ENCODE measurements at places on chromosomes 7 and 10.

GRCh38 chr7:63067897-63068585 is 930.6 kb upstream of the ZNF722 start:
- no peak for ATAC-seq

GRCh38 chr7:78967046-78967445 is 486.4 kb downstream of the MAGI2 start:
- no peak for ATAC-seq

DNA sequence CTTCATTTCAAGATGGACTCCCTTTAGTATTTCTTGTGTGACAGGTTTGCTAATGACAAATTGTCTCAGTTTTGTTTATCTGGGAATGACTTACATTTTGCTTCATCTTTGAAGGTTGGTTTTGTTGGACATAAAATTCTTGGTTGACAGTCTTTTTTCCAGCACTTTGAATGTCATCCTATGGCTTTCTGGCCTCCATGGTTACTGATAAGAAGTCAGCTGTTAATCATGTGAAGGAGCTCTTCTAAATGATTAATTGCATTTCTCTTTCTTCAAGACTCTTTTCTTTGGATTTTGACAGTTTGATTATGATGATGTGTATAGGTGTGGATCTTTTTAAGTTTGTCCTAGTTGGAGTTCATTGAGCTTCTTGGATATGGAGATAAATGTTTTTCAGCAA is 26.9 kb upstream of the HHEX start:
- no peak for ATAC-seq

DNA sequence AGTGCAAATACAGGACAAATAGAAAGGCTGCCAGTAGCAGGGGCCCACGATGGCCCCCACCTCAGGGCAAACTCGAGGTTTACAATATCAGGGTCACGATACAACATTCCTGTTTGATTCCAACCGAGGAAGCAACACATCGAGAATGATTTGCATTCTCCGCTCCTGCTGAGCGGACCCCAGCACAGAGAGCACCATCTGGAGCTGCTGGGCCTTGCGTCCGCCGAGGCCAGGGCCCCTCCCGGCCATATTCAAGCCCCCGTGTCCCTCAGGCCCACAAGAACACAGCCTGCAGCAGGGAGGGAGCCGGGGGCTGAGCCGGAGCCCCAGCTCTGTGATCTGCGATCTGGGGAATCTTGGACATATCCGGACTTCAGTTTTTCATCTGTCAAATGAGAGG is 84.3 kb downstream of the PRKAG2 start:
- no peak for ATAC-seq

GRCh38 chr7:116423499-116423898 is 76.0 kb upstream of the CAV2 start:
- no peak for ATAC-seq

DNA sequence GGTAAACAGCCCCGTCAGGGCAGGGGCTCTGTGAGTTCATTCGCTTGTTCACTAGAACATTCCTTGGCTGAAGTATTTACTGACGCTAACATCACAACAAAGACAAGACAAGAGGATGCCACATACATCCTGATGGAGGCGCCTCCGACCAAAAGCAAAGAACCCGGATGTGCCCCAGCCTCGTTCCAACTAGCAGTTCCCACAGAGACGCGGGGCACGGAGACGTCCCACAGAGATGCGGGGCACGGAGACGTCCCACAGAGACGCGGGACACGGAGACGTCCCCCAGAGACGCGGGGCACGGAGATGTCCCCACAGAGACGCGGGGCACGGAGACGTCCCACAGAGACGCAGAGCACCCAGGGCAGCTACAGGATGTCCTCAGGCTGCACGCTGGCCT is 35.4 kb upstream of the CFAP46 start:
- ATAC-seq = no peak

GRCh38 chr10:115093286-115093775 is at the start of gene ATRNL1:
ATRNL1 (plus strand) TSS chr10:115093365; CDS start chr10:115093751, 386 bp downstream.
- ATAC-seq = peak; percentile 15

GRCh38 chr7:157683747-157684156 is 346.9 kb downstream of the DNAJB6 start:
- no peak for ATAC-seq

GRCh38 chr10:12510501-12510941 is 161.2 kb downstream of the CAMK1D start:
- ATAC-seq = no peak

DNA sequence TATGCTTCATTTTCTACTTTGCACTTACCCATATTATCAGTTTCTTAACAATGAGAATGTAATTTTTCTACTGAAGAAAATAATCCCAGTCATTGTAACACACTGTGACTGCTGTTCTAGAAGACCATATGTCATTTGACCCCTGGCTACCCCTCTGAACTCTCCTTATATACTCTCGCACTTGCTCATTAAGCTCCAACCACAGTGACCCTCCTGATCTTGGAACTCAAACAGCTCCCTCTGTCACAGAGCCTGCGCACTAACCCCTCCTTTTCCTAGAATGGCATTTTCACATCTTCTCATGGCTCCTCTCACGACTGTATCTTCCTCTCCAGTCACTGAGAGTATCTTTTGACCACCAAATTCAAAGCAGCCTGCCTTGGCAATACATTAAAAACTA is 169.7 kb downstream of the CACNA2D1 start:
- no peak for ATAC-seq

- ATAC-seq = no peak
These were observed 135.3 kb upstream of the MEOX2 start for GRCh38 chr7:15821484-15822427.

GRCh38 chr10:3400348-3400747 is 227.8 kb upstream of the PITRM1 start:
- no peak for ATAC-seq

GRCh38 chr7:117715784-117716445 is 157.3 kb downstream of the CTTNBP2 start:
- no peak for ATAC-seq

GRCh38 chr7:99024066-99024465 is 119.8 kb downstream of the SMURF1 start:
- ATAC-seq = no peak

DNA sequence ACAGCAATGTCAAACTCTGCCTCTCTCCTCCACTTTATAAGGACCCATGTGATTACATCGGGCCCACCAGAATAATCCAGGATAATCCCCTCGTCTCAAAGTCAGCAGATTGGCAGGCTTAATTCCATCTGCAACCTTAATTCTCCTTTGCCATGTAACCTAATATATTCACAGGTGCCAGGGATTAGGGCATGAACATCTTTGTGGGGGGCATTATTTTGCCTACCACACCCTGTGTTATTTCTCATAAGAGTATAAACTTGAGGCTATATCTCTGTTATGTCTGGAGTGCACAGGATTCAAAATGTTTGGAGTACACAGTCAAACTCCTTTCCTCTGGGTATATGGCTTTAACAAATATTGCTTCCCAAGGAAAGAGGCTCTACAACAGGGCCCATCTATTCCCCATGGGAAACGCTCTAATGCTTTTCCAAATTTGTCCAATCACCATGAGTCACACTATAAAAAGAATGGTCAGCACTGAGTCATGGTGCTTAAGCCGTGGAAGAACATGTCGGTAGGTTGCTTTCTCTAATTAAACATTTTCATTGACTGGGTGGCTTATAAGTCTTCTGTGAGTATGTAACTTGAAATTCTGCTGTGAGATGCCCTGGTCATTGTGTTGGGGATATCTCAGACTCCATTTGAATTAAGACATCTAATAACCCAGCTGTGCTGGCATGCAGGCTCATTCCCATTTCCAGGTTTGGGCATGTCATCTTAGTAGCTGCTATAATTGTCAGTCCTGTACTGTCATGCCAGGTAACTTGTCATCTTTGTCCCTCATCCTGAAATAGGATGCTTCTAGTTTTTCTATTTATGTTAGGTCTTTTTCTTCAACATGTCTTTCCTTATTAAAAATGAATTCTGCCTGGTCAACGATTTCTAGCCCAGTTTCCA is 11.5 kb upstream of the AKR1B10 start:
- no peak for ATAC-seq

GRCh38 chr7:69967689-69968450 is 369.6 kb downstream of the AUTS2 start:
- no peak for ATAC-seq

DNA sequence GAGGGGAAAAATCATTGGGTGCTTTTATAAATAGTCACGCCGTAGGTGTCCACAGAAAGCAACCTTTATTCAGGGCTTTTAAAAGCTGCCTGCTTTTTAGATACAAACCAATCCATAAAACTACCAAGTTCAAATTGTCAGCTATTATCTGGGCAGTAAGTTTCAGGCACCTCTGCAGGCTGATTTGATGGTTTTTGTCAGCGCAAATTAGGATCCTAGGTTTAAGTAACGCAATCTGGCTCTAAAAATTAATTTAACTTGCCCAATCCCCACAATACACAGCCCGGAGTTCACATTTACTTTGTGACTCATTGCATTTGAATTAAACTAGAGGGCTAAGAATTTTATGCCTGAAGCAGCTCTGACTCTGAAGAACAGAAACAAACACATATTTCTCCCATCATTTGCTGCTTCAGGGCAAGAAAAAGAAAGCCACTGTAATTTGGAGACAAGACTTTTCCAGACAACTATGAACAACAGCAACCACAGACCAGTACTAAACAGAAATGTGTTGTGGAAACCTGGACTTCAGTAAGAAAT is 43.3 kb downstream of the NRP1 start:
- ATAC-seq = no peak

- ATAC-seq = no peak
These were observed 169.7 kb upstream of the RHEB start for GRCh38 chr7:151689196-151689971.

- ATAC-seq = no peak
These were observed 544.0 kb upstream of the ZWINT start for GRCh38 chr10:56905051-56905450.

DNA sequence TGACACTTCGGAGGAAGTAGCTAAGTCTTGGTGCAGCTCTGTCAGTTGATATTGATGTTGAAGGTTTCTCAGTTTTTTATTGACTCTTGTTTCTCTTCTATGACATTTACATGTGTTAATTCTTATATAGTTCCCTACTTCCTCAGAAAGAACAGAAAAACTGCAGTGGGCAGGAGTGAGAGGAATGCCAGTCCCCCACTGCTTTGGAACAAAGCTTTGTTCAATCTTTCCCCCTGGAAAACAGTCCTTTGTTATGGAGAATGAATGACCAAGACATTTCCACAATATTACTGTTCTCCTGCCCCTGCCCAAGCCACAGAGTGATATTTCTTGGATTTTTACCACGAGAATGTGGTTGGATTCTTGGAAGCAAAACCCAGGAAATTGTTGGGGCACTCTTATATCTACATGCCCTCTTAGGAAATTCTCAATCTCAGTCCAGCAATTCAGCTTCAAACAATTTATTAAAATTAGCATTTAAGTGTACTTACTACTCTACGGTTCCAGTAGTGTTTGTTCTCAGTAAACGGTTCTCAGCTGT is 258.0 kb upstream of the KCND2 start:
- ATAC-seq = no peak

All from activated CD4-positive, CD25-positive, alpha-beta regulatory T cell treated with anti-CD3 and anti-CD28 coated beads, Interleukin-2, amount 50 U/mL, for 24 hours (primary cell).